ENCODE measurements at places on chromosomes 7 and 10.

- DNase-seq, result peak; percentile 78
Observed at GRCh38 chr10:51879238-51879637, 179.8 kb upstream of the CSTF2T start.

- no peak for DNase-seq
Observed at GRCh38 chr10:69080226-69080625, 7.7 kb upstream of the SRGN start.

- DNase-seq, result no peak
Observed at GRCh38 chr10:126397156-126397555, 8.9 kb upstream of the ADAM12 start.

DNA sequence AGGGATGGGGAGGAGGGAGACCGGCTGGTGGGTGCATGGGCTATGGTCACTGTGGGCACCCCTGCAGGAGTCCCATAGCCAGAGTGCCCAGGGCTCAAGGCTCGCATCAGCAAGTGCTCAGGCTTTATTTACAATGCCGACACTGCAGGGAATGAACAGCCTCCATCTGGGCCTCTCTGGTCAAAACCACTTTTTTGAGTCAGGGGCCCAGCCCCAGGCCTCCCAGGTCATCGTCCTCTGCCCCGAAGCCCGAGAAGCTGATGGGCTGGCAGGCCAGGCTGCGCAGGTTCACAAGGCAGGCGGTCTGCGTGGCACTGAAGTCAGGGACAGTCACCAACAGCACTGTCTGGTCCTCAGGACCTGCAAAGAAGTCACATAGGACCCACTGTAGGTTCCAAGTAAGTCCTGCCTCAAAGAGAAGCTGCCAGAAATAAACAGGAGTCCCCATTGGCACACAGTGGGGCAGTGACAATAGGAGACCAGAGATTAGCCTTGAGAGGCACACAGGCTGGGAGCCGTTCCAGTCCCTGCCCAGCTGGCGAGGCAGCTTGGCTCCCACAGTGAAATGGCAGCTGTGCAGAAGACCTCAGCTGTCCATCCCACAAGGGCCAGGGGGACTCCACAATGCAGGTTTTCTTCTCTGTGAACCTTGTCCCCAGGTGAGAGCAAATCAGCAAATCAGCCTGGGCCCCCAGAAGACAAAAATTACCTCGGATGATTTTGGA lies 8.6 kb downstream of the POLD2 start:
- no peak for DNase-seq

DNA sequence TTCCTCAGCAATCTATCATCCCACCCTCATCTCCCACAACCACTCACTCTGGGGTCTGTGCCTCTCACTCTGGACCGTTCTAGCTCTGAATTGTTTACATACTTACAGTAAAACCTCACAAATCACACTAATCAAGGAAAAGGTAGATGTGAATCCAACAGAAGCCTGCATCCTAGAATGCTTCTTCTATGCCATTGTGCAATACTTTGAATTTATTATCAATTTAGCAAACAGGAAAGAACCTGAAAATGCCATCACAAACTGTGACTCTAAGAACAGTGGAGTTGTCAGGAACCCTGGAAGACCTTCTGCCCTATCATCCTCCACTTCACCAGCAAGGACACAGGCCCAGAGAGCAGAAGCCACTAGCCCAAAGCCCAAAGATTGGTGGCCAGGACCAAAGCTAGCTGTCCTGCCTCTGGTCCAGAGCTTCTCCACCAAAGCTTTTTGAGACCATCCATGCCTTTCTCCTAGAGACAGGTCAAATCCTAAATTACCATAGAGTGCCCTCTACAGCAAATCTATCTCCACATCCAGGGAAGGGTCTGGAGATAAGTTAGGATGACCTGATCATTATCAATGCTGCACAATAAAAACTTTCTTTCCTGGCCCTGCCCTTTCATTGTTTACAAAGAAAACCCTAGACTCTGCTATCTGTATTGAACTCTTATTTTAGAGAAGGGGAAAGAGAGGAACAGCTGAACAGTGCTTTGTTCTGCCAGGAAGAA lies 2.4 kb downstream of the SORBS1 start:
- no peak for DNase-seq

DNA sequence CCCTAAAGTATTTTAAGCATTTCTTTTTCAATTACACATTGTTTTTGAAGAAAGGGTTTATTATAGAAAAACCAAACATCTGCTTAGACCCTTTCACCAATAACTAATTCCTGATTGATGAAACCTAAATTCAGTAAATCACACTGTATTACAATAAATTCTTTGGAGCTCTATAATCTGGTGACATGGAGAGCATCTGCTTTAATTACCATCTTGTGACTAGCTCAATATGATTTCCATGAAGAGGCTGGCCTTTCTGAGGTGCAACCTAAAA lies 9.7 kb downstream of the HYCC1 start:
- no peak for DNase-seq

- DNase-seq, result peak; percentile 86
Observed at GRCh38 chr10:17607603-17608332, 9.4 kb downstream of the HACD1 start.

GRCh38 chr7:143480501-143480900 lies 2.8 kb downstream of the TAS2R41 start:
- no peak for DNase-seq

GRCh38 chr7:106220307-106220706 lies 64.5 kb downstream of the NAMPT start:
- DNase-seq, result no peak

- DNase-seq, result peak; percentile 40
Observed at GRCh38 chr10:58952747-58953466, 223.5 kb upstream of the PHYHIPL start.

DNA sequence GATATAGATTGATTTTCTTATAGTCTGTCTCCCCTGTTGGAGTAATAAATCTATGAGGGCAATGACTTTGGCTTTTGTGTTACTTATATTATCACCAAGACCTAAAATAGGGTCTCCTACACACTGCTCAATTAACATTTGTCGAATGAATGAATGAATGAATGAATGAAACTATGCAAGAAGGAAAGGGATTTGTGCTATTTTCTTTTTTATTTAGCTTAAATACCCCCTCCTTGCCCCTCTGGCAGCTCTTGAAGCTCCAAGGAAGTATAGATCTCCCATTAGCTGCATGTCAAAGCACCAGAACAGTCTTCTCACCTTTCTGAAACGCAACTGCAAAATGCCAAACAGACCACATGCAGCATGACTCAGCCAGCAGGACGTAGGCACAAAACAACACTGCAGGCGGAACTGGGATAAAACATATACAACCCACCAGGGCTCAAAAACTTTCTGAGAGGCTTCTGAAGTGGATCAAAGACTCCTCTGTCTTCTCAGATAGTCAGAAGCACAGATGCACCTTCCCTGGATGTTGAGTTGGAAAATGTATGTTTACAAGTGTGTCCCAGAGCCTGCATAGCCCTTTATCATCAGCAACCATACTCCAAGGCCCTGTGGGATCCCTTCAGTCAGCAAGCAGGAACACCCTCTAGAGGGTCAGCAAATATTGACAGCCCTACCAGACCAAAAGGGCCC lies 187.8 kb downstream of the NPSR1 start:
- DNase-seq, result peak; percentile 24

GRCh38 chr7:104366390-104366789 lies 38.0 kb downstream of the LHFPL3 start:
- no peak for DNase-seq

- DNase-seq, result no peak
Observed at GRCh38 chr7:50657341-50657873, 92.2 kb upstream of the DDC start.

GRCh38 chr7:130134106-130134636 lies 63.8 kb downstream of the KLHDC10 start:
- DNase-seq, result no peak

GRCh38 chr10:70298393-70298792 lies 14.6 kb upstream of the NPFFR1 start:
- DNase-seq, result no peak

DNA sequence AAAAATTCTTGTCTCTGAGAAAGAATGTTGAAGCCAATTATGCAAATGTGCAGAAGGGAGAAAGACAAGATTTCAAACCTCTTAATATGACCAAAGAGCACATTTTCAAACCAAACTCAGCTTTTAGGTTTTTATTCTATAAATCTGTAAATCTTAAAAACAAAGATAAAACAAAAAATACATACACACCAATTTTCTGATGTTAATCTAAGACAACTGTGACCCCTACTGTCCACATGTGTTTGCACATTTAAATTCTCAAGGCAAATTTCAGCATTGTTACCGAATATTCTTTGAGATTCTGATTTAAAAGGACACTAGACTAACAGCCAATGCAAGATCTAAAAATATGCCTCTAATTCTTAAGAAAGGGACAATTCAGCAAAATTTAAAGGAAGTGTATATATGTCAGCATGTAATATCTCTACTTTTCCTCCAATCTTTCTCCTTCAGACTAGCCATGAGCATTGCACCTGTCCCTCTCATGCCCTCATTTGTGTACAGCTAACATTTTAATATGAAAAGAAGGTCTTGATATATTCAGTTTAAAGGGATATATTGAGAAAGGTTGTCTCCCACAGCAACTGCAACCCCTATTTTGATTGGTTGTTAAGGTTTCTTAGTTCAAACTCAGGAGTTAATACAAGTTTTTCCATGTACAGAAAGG lies 417.9 kb downstream of the IPMK start:
- peak; percentile 41 for DNase-seq

DNA sequence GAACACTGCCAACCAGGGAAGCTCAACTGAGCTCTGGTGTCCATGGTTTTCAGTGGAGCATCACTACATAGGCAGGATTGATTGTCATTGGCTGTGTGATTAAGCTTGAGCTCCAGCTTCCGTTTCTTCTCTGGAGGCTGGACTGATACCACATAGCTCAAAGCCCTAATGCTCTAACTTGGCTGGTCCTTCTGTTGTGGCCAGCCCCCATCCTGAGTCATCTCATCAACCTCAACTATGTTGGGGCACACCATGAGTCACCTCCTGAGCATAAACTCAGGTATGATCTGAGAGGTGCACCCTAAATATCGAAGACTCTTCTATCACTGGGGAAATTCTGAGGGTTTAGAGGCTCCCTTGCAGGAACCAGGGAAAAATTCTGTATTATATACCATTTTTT lies 114.5 kb upstream of the INHBA start:
- DNase-seq, result no peak

GRCh38 chr10:1323951-1324350 lies 267.8 kb downstream of the WDR37 start:
- DNase-seq, result no peak

DNA sequence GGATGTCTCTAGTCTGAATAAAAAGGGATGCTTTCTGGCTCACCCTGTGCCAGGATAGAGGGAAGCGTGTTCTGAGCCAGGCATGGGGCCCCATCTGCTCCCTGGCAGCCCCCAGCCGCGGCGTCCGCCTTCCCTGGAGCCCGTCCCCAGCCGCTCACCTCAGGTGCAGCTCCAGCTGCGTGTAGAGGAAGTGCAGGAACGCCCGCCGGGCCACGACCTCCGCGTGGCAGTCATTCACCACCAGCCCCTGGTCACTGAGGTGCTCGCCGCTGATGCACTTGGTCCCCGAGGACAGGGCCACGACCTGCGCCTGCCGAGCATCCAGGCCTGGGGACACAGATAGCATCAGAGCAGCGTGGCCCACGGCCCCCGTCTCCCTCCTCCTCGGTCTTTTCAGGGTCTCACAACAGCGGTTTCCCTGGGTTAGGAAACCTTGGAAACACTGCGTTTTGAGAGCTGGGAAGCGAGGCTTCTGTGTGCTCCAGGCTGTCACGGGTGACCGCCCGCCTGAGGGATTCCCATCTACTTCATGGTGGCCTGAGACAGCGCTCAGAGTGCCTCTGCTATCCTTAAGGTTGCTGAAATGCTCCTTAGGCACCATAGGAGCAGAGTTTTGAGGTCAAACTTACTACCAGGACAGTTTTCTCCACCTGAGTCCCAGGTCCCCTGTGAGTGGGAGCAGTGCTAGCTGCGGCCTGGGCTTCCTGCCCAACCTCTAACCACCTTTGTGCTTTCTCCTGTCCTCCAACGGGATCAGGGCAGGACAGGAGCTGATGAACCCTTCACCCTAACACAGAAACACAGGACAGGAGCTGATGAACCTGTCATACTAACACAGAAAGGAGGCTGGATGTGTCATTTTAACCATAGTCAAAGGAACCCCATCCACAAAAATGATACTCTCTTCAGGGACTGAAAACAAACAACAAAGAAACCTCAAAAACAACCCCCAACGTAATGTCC lies 186.1 kb downstream of the WDR37 start:
- DNase-seq, result no peak

DNA sequence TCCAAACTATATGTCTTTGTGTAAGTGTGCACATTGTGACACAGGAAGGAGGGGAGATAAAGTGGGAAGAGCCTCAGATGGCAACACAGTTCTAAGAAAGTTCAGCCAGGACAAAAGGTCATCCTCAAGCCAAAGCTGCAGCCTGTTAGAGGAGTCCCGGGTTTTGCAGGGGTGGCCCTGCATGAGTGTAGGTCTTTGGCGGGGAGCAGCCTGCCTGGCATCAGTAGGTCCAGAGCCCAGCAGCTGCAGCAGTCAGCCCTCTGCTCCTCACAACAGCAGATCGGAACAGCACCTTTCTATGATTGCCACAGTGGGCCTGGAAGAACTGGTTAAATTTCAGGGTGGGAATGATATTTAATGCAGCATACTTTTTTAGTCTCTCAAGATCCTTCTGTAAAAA lies 13.5 kb upstream of the VDAC2 start:
- no peak for DNase-seq

DNA sequence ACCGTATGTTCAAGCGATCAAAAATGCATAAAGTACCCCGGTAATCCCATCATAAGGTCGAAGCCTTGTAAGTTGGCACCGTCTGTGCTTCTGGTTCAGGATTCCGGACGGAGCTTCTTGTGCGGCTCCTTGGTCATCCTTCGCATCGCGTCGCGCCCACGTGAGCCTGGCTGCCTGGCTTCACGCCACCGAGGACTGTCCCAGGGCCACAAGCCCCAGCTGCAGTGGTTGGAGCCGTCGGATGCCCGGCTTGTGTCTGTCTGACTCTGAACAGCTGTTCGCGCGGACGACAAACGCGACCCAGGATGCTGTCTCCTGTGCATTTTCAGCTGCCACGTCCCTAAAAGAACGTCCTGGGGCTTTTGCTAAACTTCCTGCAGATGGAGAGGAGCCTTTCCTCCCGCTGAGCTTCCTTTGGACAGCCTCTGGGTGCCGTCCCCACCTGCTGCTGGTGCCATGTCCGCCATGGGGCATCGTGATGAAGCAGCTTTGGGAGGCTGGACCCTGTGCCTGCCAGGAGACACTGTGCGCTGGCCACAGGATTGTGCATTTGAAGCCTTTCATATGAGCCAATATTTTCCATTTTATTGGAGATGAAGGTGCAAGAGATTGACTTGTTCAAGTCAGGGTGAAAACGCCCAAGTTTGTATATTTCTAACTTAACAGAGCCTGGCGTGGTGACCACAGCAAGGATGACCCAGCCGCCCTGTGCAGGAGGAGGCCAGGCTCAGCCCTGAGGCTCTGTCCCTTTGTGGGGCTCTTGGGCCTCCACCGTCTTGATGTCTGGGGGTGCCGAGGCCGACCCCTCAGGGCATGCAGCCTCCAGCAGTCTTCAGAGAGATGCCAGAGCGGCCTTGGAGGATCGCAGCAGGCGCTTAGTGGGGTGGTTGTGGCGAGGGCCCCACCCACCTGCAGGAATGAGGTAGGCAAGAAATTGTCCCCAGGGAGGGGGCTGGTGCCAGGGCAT lies 6.7 kb upstream of the JAKMIP3 start:
- no peak for DNase-seq
